Activated naive CD8-positive, alpha-beta T cell treated with anti-CD3 and anti-CD28 coated beads for 36 hours (primary cell): ENCODE measurements at places on chromosomes 3 and 15. TPM values are rescaled to one million over a fixed set of nuclear protein-coding genes. Genes with fewer than 3 reads are reported as not detected.

GRCh38 chr3:41575724-41576123, 376.4 kb downstream of the CTNNB1 start:
- DNase-seq, result no peak

DNA sequence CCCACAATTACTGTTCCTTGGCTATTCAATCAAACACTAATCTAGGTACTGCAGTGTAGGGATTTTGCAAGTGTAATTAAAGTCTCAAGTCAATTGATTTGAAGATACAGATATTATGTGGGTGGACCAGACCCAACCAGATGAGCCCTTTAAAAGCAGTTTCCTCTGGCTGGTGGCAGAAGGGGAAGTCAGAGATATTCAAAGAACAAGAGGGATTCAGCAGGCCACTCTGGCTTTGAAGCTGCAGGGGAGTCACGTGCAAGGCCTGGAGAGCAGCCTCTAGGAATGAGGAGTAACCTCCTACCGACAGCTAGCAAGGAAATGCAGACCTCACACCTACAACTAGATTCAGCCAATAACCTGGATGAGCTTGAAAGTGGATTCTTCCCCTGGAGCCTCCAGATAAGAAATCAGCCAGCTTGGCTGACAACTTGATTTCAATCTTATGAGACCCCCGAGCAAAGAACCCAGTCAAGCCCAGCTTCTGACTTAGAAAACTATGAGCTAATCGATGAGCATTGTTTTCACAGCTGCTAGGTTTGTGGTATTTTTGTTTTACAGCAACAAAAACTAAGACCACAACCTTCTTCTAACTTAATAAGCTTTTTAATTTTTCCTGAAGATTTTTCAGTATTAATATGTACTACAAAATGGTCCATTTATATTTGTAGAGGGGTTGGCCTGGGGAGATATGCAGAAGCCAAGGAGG, 13.4 kb downstream of the HACD2 start:
- no peak for DNase-seq

DNA sequence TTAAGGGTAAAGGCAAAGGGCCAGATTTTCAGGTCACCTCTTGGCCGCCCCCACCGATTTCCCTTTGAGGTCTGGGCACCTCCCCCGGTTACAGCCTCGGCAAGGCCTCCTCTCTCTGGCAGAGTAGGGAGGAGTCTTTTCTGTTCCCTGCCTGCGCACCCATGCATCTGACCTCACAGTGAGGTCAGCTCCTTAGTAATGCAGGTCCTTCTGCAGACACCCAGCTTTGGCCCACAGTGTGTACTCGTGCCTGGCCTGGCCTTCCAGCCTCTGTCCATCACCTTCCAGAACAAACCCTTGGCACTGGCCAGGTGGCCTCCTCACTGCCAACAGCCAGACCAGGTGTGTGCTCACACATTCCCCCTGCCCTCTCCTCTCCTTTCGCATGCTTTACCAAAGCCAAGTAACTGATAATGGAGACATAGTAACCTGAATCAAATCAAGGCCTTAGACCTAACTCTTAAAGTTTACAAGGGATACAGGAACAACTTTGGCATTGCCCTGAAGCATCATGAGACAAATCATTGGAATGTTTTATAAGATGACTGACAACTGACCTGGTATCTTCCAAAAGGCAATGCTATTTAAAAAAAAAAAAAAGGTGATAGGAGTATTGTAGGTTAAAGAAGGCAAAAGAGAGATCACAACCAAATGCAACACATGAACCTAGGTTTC, 61.3 kb downstream of the CORO2B start:
- DNase-seq, result no peak

DNA sequence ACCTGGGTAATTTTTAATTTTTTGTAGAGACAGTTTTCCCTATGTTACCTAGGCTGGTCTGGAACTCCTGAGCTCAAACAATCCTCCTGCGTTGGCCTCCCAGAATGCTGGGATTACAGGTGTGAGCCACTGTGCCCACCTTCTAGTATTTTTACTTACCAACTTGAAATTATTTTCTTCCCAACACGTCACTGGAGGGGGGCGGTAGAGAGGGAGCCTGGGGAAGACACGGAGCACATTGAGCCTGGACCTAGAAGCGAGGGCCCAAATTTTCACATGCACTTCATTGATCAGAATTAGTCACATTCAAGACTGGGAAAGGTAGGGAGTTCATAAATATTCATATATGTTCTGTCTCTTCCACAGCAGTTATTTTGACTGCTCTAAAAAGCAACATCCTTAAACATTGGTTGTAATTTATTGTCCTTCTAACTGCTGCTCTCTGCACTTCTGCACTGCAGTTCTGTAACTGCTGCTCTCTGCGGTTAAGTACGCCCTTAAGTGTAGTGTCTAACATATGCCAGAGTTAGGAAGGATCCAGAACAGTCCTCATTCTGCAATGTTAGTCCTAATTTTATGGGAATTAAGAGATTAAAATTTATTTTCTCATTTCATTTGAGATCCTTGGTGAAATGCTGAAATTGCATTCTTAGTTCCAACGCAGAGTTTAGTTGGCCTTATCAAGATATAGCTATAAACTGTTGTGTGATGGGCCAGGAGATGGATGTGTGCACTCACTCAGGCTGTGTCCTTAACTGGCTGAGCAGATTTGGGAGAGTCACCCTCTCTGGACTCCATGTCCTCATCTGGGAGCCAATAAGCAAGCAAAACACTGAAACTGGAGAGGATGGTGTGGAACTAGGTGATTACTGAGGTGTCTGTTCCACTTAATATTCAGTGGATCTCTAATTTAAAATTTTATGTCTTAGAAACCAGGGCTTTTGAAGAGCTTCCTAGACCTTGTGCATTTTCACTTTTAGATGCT, 98.2 kb downstream of the STRIT1 start:
- DNase-seq, result no peak

DNA sequence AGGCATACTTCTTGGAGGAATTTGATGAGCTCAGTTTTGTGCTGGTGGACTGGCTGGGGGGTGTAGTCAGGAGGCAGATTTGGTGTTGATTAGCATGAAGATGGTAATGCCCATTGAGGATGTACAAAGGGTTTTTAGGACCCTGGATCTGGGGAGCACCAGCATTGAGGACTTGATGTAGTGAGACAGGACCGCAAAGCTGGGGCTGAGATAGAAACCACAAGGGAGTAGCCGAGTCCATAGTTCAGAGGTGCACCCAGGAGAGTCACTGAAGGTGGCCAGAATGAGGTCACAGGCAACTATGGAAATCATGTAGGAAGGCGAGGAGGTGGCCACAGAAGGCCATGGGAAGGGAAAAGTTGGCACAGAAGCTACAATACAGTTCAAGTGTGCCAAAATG, 2.7 kb upstream of the CDC25A start:
- no peak for DNase-seq

DNA sequence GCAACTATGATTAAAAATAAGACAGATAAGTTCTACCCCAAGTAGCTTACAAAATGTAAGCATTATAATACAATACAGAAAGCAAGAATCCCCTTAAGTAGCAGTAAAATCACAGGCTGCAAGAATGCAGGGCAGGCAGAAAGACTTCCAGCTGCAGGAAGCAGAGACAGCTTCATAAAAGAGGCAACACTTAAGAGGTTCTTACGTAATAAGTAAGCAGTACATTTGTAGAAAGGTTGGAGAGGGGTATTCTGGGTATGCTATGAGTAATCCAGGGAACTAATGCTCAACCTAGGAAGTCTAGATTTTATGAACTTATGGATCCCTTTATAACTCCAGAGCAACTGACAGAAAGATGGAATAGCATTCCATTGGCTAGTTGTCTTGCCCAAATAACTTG, 151.6 kb downstream of the IL5RA start:
- DNase-seq, result no peak

GRCh38 chr15:48645558-48646330, at the start of gene FBN1:
Gene FBN1 (minus strand): TSS chr15:48645709. CDS start chr15:48644769, 940 bp downstream.
- peak; percentile 45 for DNase-seq

GRCh38 chr3:168121184-168122017, 25.7 kb upstream of the GOLIM4 start:
- DNase-seq, result no peak

DNA sequence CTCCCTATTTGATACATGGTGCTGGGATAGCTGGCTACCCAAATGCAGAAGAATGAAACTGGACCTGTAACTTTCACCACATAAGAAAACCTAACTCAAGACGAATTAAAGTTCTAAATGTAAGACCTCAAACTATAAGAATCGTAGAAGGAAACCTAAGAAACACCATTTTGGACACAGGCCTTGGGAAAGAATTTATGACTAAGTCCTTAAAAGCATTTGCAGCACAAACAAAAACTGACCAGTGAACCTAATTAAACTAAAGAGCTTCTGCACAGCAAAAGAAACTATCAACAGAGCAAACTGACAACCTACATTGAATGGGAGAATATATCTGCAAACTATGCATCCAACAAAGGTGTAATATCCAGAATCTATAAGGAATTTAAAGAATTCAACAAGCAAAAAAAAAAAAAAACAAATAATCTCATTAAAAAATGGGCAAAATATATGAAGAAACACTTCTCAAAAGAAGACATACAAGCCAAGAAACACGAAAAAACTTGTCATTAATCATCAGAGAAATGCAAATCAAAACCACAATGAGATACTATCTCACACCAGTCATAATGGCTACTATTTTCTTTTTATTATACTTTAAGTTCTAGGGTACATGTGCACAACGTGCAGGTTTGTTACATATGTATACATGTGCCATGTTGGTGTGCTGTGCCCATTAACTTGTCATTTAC, 37.0 kb downstream of the HDGFL3 start:
- DNase-seq, result no peak

DNA sequence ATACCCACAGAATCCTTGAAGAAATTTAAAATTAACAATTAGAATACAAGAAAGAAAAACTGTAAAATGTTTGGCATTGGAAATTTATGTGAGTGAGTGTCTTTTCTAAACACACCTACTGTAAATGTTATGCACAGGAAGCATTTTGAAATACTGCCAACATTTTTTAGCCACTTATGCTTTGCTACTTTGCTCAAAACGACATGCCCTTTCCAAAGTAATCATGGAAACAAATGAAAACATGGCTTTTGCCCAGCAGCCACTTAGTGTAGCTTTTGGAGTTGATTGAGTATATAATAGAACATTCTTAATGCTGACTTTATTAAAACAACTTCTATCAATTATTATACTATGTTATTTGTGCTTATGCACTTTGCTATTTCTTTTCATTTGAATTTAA, 823.0 kb downstream of the CADM2 start:
- DNase-seq, result no peak

DNA sequence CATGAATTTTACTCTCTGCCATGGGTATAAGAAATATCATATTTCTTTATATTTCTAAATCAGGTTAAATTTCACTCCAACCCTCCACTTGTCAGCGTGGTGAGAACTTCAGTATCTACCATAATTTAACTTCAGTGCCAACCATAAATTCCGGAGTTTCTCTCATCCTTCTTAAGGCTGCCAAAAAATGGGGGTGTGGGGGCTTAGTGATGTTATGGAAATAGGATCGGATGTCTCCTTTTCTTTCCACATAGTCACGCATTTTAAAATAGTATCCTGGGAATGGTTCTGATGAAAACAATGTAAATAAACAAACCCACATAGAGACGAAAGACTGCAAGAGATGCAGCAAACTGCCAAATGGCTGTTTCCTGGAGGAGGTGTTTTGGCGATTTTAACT, 12.9 kb upstream of the FAM3D start:
- no peak for DNase-seq

- DNase-seq, result no peak
Observed at GRCh38 chr3:188243124-188243795, 89.3 kb downstream of the LPP start.

GRCh38 chr15:35756623-35757022, 210.7 kb upstream of the DPH6 start:
- DNase-seq, result no peak

GRCh38 chr3:33663042-33663441, 55.0 kb downstream of the CLASP2 start:
- no peak for DNase-seq

GRCh38 chr3:191262650-191263049, 63.6 kb downstream of the OSTN start:
- DNase-seq, result no peak

DNA sequence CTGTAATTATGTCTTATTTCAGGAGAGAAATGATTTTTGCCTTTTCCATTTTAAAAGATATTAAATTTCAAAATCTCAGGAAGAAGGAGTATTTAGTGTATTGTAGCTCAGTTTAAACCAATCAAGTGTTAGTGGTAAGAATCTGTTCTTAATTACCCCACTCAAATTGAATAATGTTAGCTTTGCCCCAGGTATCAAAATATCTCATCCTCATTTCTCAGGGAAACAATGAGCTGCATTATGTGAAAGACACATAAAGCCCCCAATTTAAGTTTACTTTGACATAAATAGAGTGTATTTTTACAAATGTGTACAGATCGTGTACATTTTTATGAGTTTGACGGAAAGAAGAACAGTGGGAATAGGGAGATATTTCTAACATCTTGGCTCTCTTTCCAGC, 317.4 kb upstream of the RARB start:
- DNase-seq, result no peak

- DNase-seq, result no peak
Observed at GRCh38 chr3:98917608-98918007, 16.1 kb upstream of the DCBLD2 start.

GRCh38 chr15:42232606-42233005, 24.5 kb upstream of the VPS39 start:
- DNase-seq, result no peak

DNA sequence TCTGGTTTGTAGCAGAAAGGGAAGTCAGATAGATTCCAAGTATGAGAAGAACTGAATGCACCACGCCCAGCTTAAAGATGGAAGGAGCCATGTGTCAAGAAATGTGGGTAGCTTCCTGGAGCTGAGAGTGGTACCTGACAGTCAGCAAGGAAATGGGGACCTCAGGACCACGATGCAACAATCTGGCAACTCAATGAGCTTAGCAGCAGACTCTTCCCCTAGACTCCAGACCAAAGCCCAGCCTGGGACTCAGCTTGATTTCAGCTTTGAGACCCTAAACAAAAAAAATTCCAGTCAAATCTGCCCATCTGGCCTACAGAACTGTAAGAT, 24.4 kb downstream of the MIX23 start:
- DNase-seq, result no peak

DNA sequence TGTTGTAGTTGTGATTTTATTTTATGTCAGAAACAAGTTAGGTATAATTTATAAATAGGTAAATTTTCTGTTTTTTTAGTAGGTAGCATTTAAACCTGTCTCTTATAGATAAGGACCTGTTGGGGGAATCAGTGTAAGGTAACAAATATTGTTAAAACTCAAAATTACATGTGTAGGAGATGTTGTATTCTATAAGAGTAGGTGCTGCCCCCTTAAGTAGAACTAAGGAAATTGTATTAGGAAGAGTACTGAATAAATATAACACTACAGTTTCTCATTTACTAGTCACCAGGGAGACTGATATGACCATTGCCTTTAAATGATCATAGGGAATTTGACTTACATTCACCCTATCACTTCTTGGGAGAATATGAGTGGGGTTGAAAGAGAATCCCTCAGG, 31.2 kb downstream of the SLC25A36 start:
- DNase-seq, result no peak

Gene DPPA2
- total RNA-seq, result not detected

Gene TNFAIP8L3
- 0.60 TPM for total RNA-seq

Gene TICRR
- total RNA-seq, result 22.5 TPM

Gene RBPMS2
- not detected for total RNA-seq

Gene PCOLCE2
- 1.3 TPM for total RNA-seq

Gene CMTM8
- 5.0 TPM for total RNA-seq

Gene CCK
- not detected for total RNA-seq

Gene MITF
- total RNA-seq, result 0.25 TPM

Gene PLEKHO2
- total RNA-seq, result 7.8 TPM
